ENCODE measurements at places on chromosomes 2 and 18.

GRCh38 chr2:76448956-76449355 lies 738.2 kb upstream of the GCFC2 start:
- DNase-seq: no peak

- no peak for DNase-seq
Observed at GRCh38 chr2:179818546-179818945, 42.9 kb downstream of the ZNF385B start.

DNA sequence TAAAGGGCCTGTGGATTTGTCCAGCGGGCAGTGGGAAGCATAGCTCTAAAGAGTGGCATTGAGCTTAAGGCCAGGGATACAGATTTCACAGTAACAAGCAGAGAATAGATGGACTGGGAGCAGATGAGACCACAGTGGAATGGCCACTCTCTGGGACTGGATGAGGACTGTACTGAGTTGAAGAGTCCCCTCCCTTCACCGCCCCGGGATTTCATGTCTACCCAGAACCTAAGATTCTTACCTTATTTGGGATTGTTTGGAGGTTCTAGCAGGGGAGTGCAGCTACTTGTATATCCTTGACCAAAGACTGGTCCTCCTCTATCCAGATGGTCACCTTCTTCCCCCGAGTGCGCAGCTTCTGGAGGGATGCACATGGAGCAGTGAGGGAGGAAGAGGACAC lies 28.0 kb upstream of the EFEMP1 start:
- DNase-seq: no peak

GRCh38 chr2:51222106-51222505 lies 190.2 kb upstream of the NRXN1 start:
- no peak for DNase-seq

GRCh38 chr2:65402323-65402722 lies 30.1 kb downstream of the SPRED2 start:
- no peak for DNase-seq

GRCh38 chr2:80700961-80701360 lies 396.4 kb upstream of the LRRTM1 start:
- DNase-seq: no peak

- DNase-seq: peak; percentile 12
Observed at GRCh38 chr2:33059471-33060156, 112.9 kb downstream of the LTBP1 start.

DNA sequence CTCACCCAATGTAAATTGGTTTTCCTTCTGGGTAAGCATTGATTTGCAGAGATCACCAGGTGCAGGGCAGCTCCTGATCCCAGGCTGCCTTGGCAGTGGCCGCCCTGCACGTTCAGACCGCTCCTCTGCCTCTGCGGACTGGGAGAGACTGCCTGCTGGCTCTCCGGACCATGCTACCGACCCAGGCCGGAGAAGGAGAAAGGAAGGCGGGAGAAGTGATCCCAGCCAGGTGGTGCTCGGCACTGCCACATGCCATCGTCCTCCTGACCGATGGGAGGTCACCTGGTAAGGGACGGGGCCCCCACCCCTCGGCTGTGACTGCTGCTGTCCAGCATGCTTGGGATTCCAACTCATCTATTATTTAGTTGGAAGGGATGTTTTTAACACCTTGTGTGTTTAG lies 108.1 kb upstream of the POU3F3 start:
- DNase-seq: no peak

DNA sequence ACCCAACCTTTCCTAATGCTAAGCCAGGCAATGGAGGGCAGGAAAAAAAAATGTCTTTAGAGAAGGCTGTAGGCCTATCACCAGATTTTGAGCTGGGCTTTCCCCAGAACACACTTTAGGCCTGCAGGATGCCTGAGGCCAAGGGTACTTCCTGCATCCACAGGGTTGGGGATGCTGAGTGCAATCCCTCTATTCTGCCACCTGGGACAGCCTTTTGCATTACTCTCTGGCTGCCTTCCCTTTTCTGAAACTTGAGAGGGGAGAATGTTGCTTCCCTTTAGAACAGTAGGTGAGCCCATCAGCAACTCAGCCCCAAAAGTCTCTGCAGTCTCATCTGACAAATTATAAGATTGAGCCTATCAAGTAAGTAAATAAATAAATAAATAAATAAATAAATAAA lies 195.2 kb downstream of the SLC8A1 start:
- no peak for DNase-seq

- DNase-seq: no peak
Observed at GRCh38 chr2:29192526-29192925, 77.3 kb downstream of the CLIP4 start.

- DNase-seq: no peak
Observed at GRCh38 chr2:168184681-168185513, 62.5 kb downstream of the STK39 start.

GRCh38 chr2:173164396-173164795 lies 88.8 kb downstream of the MAP3K20 start:
- no peak for DNase-seq

DNA sequence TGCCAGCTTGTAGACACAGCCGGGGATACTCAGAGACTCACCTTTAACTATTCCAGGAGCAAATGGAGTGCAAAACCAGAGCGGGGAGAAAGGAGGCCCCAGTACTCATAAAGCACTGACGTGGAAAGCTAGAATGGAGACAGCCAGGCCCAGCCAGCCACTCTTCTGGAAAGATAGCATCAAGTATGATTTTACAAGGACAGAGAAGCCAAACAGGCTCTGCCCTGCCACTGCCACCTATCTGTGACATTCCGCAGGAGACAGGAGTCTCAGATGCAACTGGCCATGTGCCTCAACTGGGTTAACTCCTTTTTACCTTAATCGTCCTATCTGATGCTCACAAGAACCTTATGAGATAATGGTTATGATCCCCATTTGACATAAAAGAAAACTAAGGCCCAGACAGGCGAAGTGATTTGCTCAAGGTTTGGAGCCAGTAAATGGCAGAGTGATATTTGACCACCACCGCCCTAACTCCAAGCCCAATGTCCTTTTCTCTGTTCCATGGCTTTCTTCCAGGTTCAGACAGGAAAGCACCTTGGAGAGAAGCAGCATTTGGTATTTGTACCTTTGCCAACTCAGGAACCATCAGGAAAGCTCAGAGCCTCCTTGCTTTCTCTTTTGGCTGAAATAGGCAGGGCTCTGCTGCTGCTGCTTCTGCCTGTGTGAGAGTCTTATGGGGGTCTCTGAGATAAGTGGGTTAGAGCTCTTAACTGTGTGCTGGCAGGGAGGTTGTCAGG lies 15.6 kb downstream of the KIF3C start:
- no peak for DNase-seq

GRCh38 chr18:76928179-76928868 lies 106.0 kb downstream of the ZNF236 start:
- no peak for DNase-seq

DNA sequence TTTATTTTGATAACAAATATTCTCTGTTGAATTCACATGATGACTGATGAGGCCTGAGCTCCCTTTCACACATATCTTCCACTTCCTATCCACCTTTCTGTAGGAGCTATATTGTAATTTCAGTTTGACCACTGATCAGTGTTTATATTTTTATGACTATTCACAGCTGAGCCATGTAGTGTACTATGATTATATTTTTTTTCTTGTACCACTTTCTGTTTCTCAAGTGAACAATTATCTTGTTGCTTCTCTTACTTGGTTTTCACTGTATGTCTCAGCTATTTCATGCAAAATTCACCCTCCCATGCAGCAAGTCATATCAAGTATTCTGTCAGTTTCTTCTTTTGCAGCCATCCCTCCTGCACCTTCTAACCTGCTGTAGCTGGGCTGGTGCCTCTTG lies 78.4 kb downstream of the TMEM247 start:
- no peak for DNase-seq

DNA sequence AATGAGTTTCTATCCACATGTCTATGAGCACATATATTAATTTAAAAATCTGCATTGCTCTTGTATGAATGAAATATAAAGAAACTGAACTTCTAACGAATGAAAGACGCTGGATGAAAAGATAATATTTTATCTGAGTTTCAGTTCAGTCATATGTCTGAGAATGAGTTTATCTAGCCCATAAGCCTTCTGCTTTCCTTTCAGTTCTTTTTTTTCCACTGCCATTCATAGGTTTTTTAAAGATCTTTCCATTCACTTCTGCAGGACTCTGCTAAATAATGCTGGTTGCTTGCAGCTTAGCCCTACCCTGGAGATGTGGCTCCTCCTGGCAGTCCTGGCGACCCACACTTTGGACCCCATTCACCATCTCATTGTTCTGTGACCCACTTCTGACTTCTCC lies 109.0 kb downstream of the BCL2 start:
- no peak for DNase-seq

- no peak for DNase-seq
Observed at GRCh38 chr2:54878182-54878581, 154.7 kb downstream of the EML6 start.

- DNase-seq: no peak
Observed at GRCh38 chr18:27142891-27143290, 42.2 kb downstream of the CHST9 start.

DNA sequence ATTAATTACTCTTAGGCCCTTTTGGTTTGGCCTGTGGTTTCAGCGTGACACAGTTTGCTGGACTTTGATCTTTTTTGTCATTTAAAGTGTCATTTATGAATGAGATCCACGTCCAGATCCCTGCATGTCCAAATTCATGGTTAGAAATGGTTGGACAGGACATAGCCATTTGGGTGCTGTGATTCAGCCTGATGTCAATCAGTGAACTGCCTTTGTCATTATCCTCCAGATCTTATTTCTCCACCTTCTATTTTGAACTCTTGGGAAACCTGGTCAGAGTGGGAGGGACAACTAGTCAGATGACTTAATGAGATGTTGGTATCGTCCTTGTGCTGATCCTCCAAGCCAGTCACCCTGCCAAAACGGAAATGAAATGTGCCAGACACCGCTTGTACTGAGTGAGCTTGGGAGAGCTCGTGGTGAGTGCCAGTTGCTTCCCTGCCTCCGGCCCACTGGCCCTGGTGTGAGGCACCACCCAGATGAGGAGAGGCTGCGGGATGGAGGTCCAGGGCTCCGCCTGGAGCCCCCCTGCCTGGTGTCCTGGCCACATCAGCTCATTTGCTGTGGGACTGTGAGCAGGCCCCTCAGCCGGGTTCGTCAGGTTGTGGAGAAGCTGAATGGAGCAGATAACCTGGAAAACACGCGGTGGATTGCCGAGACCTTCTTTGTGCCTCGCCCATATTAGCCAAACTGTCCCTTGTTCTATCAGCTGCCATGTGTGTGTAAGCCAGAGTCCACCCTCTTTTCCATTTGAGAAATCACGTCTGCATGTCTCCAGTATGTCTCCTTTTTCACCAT lies 70.1 kb downstream of the DGKD start:
- no peak for DNase-seq

- no peak for DNase-seq
Observed at GRCh38 chr18:79068341-79068936, 755 bp upstream of the ATP9B start.

GRCh38 chr2:203734276-203734983 lies 28.0 kb downstream of the CD28 start:
- DNase-seq: no peak

- no peak for DNase-seq
Observed at GRCh38 chr2:48838029-48838428, 82.5 kb upstream of the LHCGR start.

- DNase-seq: no peak
Observed at GRCh38 chr2:31877008-31877407, 133.8 kb downstream of the MEMO1 start.
